ENCODE measurements at places on chromosomes 3 and 15.

DNA sequence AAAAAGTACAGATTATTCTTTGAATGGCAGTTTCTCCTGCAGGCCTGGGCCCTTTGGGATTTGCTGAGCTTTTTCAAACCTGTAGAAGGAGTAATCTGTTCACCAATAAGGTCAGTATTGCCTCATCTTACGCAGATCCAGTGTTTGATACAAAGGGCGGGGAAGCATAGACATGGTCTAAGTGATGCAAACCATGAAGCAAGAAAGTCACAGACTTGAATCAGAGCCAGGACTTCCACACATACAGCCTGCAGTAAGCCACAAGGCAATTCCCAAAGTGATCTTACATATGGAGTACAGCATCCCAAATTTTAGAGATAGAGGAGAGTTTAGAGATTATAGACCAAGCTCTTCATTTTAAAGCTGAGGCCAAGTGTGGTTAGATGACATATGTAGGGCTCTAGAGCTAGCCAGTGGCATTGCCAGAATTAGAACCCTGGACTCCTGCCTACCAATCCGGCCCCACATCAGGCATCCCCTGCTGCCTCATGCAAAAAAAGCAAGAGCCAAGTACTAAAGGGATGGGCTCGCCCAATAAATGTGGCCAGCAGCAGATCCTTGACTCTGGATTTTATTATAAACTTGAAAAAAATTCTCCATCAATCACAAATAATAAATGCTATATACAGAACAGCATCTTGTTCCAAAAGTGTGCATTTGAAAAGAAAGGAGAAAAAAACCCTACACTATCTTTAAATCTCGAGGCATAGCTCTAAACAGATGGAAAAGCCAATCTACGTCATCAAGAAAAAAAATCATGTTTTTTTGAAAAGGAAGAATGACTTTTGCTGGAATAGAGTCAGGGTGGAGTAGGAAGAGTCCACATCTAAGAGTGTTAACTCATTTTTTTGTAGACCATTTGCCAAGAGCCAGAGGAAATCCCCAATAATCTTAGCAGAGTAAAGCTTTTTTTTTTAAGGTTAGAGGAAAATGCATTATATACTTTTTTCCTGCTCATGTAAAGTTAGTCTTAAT, 24.0 kb downstream of the ABI3BP start:
- H3K4me1 ChIP-seq = no peaks in the 10 kb centered on the region
- H3K4me3 ChIP-seq = no peak overlapping the region
- peak; percentile 47 for DNase-seq
- H3K27ac ChIP-seq = no peak overlapping the region
- no peaks in the 10 kb centered on the region for H3K36me3 ChIP-seq

GRCh38 chr3:73324203-73325155, 263.0 kb downstream of the EBLN2 start:
- H3K27me3 ChIP-seq = no peaks in the 10 kb centered on the region
- no peak for DNase-seq
- no peaks in the 10 kb centered on the region for H3K36me3 ChIP-seq

GRCh38 chr3:53833700-53834099, 12.5 kb downstream of the CHDH start:
- no peaks in the 10 kb centered on the region for H3K36me3 ChIP-seq
- no peaks in the 10 kb centered on the region for H3K4me1 ChIP-seq
- no peak overlapping the region for H3K4me3 ChIP-seq
- H3K27ac ChIP-seq = no peak overlapping the region

DNA sequence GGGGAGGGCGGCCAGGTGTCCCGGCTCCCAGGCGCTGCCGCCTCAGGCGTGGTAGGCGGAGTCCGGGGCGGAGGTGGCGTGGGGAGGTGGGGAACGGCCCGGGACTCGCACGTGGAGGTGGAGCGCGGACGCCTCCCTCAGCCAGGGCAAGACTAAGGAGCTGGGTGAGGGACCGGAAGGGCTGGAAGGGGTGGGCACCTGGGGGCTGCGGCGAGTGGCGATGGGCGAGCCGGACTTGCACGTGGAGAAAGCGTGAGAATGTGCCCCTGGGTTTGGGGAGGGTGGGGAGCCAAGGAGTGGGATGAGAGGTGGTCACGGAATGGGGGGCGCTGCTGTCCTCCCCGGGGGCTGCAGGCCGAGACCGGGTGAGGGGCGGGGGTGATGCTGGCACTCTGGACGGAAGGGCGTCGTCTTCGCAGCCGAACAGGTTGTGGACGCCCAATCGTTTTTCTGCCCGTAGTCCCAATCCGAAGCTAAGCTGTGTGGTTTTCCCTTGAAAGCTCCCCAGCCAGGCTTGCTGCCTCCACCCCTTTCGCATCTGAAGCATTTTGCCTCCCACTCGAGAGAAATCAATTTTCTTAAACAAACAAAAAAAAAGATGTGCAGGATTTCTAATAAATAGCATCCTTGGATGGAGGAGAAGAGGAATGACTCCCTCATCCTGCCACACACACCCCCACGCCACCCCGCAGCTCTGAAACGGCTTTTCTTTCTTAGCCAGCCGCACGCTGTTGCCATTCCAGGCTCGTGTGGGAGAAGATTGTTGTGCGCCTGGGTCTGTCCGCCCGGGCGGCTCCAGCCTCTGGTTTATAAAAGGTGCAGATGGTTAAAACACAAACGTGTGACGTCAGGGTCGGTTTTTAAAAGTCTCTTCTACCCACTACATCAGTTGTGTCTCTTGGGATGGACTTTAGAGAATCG, 62.5 kb upstream of the ANKRD28 start:
- H3K27me3 ChIP-seq = no peaks in the 10 kb centered on the region
- DNase-seq = peak; percentile 49
- peaks cover 29% of the 10 kb centered on the region for H3K4me1 ChIP-seq
- peak overlapping the region; percentile 98 for H3K4me3 ChIP-seq
- peak overlapping the region; percentile 91 for H3K27ac ChIP-seq

- no peaks in the 10 kb centered on the region for H3K27me3 ChIP-seq
- no peak overlapping the region for H3K4me3 ChIP-seq
- H3K4me1 ChIP-seq = no peaks in the 10 kb centered on the region
- no peak overlapping the region for H3K27ac ChIP-seq
- H3K36me3 ChIP-seq = no peaks in the 10 kb centered on the region
- DNase-seq = no peak
Measured at GRCh38 chr15:81282911-81283310, 41.0 kb downstream of the STARD5 start.

DNA sequence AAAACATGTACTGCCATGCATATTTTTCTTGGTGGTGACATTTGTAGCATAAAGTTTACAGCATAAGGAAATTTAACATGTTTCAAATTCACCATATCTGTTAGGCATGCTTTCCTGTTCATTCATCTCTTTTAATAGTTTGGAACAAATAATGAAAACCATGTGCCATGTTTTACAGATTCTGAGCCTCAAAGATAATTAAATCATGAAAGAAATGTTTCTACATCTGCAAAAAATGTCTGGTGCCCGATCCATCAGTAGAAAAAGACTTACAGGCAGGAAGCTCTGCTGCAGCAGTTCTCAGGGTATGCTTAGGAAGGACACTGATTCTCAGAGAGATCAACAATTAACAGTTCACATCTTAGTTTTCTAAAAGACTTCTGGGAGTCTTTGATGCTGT, 316.2 kb downstream of the IL5RA start:
- H3K27ac ChIP-seq = no peak overlapping the region
- H3K36me3 ChIP-seq = no peaks in the 10 kb centered on the region

- peaks cover 31% of the 10 kb centered on the region for H3K27me3 ChIP-seq
- peak within 1 kb of the TSS; percentile 89 for H3K4me3 ChIP-seq
- peak within 1 kb of the TSS; percentile 89 for H3K27ac ChIP-seq
- peaks cover 4% of the 10 kb centered on the region for H3K4me1 ChIP-seq
- no peaks in the 10 kb centered on the region for H3K36me3 ChIP-seq
Measured at GRCh38 chr15:37100109-37100965, at the start of gene MEIS2. Gene MEIS2 (minus strand): TSS chr15:37100549. CDS start chr15:37099466, 1,083 bp downstream.

DNA sequence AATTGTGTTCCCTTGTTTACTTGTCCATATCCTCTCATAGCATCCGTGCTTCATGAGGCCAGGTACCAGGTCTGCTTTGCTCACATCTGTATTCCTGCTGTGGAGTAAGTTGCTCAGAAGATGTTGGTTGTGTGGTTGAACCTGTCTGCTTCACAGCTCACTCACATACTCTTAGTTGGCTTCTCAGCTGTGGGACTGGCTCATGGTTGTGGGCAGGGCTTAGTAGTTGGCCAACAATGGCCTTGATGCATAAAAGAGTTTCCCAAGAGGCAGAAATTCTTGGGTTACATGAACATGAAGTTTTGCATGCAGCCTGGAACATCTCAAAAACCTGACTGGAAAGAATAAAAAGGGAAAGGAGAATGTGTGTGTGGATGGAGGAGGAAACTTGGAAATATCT, 17.0 kb downstream of the CELF6 start:
- no peaks in the 10 kb centered on the region for H3K36me3 ChIP-seq
- H3K4me3 ChIP-seq = no peak overlapping the region
- no peaks in the 10 kb centered on the region for H3K27me3 ChIP-seq
- H3K4me1 ChIP-seq = no peaks in the 10 kb centered on the region
- no peak for DNase-seq

GRCh38 chr3:59304296-59304695, 254.5 kb upstream of the CFAP20DC start:
- no peaks in the 10 kb centered on the region for H3K4me1 ChIP-seq
- H3K36me3 ChIP-seq = no peaks in the 10 kb centered on the region
- DNase-seq = no peak
- no peak overlapping the region for H3K4me3 ChIP-seq

- H3K27ac ChIP-seq = no peak overlapping the region
- H3K4me3 ChIP-seq = no peak overlapping the region
- H3K4me1 ChIP-seq = peaks cover 6% of the 10 kb centered on the region
- H3K27me3 ChIP-seq = no peaks in the 10 kb centered on the region
- DNase-seq = no peak
- no peaks in the 10 kb centered on the region for H3K36me3 ChIP-seq
Measured at GRCh38 chr15:68764090-68764489, 56.6 kb downstream of the ANP32A start.

- no peaks in the 10 kb centered on the region for H3K36me3 ChIP-seq
- H3K4me3 ChIP-seq = no peak overlapping the region
- H3K27ac ChIP-seq = no peak overlapping the region
- H3K27me3 ChIP-seq = no peaks in the 10 kb centered on the region
Measured at GRCh38 chr15:31125061-31125460, 23.5 kb upstream of the TRPM1 start.

GRCh38 chr15:27218426-27218825, 247.4 kb downstream of the GABRG3 start:
- no peak overlapping the region for H3K4me3 ChIP-seq
- no peaks in the 10 kb centered on the region for H3K36me3 ChIP-seq

DNA sequence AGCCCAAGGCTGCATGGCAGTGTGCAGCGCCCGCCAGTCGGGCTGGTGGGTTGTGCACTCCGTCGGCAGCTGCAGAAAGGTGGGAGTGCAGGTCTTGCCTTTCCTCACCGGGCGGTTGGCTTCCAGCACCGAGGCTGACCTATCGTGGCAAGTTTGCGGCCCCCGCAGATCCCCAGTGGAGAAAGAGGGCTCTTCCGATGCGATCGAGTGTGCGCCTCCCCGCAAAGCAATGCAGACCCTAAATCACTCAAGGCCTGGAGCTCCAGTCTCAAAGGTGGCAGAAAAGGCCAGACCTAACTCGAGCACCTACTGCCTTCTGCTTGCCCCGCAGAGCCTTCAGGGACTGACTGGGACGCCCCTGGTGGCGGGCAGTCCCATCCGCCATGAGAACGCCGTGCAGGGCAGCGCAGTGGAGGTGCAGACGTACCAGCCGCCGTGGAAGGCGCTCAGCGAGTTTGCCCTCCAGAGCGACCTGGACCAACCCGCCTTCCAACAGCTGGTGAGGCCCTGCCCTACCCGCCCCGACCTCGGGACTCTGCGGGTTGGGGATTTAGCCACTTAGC, 4.3 kb downstream of the ISL2 start:
- no peaks in the 10 kb centered on the region for H3K36me3 ChIP-seq
- DNase-seq = peak; percentile 66
- H3K4me1 ChIP-seq = peaks cover 52% of the 10 kb centered on the region

GRCh38 chr15:90646662-90647305, 70.4 kb upstream of the BLM start:
- no peak overlapping the region for H3K4me3 ChIP-seq
- H3K27ac ChIP-seq = no peak overlapping the region
- DNase-seq = no peak
- no peaks in the 10 kb centered on the region for H3K4me1 ChIP-seq
- no peaks in the 10 kb centered on the region for H3K27me3 ChIP-seq
- peaks cover 6% of the 10 kb centered on the region for H3K36me3 ChIP-seq

DNA sequence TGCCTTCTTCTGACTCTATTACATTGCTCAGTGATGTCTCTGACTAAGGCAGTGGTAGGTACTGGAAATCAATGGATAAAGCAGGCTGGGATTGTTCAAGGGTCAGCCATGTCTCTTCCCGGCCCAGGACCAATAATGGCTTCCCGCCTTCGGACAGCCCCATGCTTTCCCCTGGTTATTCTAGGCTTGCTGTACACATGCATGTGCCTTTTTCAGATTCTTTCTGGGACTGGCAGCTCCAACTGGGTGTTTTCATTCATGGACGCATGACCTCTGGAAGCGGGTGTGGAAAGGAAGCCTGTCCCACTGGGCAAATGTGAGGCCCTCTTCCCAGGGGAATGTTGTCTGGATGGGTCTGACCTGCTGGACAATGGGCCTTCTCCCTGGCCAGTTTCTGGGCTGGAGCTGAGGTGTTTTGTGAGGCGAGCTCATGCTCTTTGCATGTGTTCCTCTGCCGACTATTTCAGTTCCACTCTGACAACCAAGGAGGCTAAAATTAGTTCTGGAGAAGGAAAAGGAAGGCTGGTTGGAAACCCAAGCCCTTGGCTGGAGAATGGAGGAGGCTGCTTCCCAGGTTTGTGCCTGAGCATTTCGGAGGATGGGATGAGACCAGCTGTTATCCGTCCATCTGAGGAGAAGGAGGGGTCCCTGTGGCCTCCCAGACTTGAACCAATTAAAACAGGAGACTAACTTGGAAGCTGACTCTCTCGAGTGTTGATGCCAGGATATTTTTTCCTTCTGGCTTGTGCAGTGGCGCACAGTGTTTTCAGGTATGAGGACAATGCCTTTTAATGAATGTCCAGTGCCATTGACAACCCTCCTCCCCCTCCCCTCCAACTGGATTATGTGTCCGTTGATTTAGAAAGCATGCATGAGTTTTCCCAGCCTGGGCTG, 6.9 kb downstream of the ACVR2B start:
- no peaks in the 10 kb centered on the region for H3K36me3 ChIP-seq
- H3K4me1 ChIP-seq = peaks cover 78% of the 10 kb centered on the region
- peak; percentile 49 for DNase-seq
- H3K27me3 ChIP-seq = no peaks in the 10 kb centered on the region

DNA sequence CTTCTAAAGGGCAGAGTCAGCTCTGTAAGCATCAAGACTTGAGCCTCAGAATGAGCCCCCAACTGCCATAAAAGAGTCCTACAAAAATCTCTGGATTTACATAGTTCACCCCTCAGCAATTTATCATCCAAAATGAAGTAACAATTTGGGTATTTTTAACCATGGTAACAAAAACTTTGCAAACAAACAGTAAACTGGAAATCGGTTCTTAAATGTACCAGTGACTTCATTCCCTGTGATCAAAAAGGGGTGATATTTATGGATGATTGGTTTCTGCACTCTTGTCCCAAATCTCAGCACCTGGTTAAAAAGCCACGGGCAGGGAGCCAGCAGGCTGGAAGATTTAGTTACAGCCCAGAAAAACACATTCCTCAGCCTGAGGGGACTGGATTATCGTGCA, 73.6 kb downstream of the TFG start:
- H3K36me3 ChIP-seq = no peaks in the 10 kb centered on the region
- no peaks in the 10 kb centered on the region for H3K27me3 ChIP-seq
- H3K27ac ChIP-seq = no peak overlapping the region
- no peaks in the 10 kb centered on the region for H3K4me1 ChIP-seq
